ENCODE measurements at places on chromosomes 6 and 20. TPM values are rescaled to one million over a fixed set of nuclear protein-coding genes. Genes with fewer than 3 reads are reported as not detected.

The BLOC1S5 gene
- total RNA-seq: 7.7 TPM

The MUC22 gene
- not detected for total RNA-seq

The BMP7 gene
- 0.13 TPM for total RNA-seq

The DLK2 gene
- 7.8 TPM for total RNA-seq

The PBOV1 gene
- total RNA-seq: not detected

The DACT2 gene
- 0.15 TPM for total RNA-seq

The ZNF391 gene
- total RNA-seq: 0.35 TPM

The L3MBTL3 gene
- total RNA-seq: 3.9 TPM

The FNDC1 gene
- total RNA-seq: not detected

The TRIM31 gene
- total RNA-seq: 1.1 TPM

The LAMA2 gene
- total RNA-seq: 0.68 TPM

The BPI gene
- not detected for total RNA-seq

The SEC23B gene
- total RNA-seq: 60.0 TPM

The CCDC167 gene
- total RNA-seq: 39.4 TPM

The RNF114 gene
- total RNA-seq: 53.6 TPM

The ESR1 gene
- not detected for total RNA-seq

The COL9A1 gene
- not detected for total RNA-seq

The DDAH2 gene
- 31.7 TPM for total RNA-seq

The MYCT1 gene
- 0.11 TPM for total RNA-seq

The MLN gene
- total RNA-seq: not detected

The FAM83D gene
- total RNA-seq: 75.0 TPM

The TMEM170B gene
- total RNA-seq: 0.86 TPM

The CGA gene
- not detected for total RNA-seq

The RGS19 gene
- total RNA-seq: 26.0 TPM

The COL10A1 gene
- total RNA-seq: not detected

The DSP gene
- total RNA-seq: 39.6 TPM

The CHMP4B gene
- total RNA-seq: 186 TPM

The OXT gene
- total RNA-seq: not detected

The CLIC5 gene
- total RNA-seq: not detected

The HLA-DRB5 gene
- not detected for total RNA-seq

All from A549 treated with ZK216348 at 1 μM for 4 hours (cell line).